ENCODE measurements at places on chromosomes 1 and 21. TPM values are rescaled to one million over a fixed set of nuclear protein-coding genes. Genes with fewer than 3 reads are reported as not detected.

DNA sequence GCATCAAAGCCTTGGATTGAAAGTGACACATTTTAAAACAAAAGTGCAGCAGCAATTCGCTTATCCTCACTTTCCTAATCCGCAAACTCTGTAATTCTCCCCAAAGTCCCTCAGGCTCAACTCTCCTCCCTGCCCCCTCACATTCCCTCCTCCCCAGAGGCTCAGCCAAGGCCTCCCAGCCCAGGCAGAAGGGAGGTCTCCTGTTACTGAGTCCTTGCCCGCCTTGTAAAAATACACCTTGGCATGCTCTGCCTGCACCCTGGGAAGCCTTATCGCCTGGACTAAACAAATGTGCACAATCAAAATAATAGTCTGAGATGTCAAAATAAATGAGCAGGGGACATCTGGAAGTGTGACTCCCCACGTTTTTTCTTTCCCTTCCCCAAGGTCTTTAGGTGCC lies 109.7 kb downstream of the PLXNA2 start:
- DNase-seq = no peak

DNA sequence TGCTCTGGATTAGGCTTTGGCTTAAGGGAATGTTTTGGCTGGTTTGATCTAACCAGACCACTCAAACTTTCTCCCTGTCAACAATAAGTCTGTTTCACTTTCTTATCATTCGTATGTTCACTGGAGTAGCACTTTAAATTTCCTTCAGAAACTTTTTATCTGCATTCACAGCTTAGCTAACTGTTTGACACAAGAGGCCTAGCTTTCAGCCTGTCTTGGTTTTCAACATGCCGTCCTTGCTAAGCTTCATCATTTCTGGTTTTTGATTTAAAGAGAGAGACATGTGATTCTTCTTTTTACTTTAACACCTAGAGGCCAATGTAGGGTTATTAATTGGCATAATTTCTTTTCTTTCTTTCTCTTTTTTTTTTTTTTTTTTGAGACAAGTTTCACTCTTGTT lies 14.9 kb upstream of the CYB5R1 start:
- DNase-seq = no peak

- DNase-seq = no peak
Observed at GRCh38 chr1:182226618-182227017, 165.0 kb downstream of the GLUL start.

GRCh38 chr1:89548122-89548857 lies 23.7 kb downstream of the LRRC8B start:
- no peak for DNase-seq

DNA sequence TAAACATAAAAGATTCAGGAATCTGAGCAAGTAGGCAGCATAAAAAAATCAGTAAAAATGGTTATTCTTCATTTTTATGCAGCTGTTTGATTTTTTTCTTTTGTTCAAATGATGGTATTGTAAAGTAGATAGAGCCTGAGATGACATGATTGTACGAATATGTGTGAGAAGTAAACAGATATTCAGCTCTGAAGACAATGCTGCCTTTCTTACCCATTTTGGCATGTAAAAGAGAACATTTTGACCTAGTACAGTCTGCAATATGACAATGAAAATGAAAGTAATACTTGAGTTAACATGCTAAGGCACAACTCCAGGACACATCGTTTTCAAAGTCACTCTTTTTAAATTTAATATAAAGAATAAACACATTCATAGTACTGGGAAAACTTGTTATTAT lies 95.7 kb upstream of the NCAM2 start:
- DNase-seq = no peak

DNA sequence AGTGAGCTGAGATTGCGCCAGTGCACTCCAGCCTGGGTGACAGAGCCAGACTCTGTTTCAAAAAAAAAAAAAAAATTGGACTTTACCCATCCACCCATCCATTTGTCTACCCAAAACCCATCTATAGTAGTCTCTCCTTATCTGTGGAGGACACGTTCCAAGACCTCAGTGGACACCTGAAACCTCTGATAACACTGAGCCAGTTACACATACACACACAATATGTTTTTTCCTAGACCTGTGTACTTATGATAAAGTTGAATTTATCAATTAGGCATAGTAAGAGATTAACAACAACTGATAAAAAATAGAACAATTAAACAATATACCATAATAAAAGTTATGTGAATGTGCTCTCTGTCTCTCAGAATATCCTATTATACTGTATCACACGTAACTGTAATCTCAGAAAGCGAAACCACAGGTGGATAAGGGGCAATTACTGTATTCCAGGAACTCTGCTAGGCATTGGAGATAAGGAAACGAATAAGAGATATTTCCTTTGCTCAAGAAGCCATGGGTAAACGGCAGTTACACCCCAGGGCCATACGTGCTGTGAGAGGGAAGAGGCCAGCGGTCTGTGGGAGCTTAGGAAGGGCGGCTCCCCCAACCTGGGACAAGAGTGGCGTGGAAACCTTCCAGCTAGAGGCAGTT lies 84.2 kb upstream of the DISP3 start:
- DNase-seq = no peak

DNA sequence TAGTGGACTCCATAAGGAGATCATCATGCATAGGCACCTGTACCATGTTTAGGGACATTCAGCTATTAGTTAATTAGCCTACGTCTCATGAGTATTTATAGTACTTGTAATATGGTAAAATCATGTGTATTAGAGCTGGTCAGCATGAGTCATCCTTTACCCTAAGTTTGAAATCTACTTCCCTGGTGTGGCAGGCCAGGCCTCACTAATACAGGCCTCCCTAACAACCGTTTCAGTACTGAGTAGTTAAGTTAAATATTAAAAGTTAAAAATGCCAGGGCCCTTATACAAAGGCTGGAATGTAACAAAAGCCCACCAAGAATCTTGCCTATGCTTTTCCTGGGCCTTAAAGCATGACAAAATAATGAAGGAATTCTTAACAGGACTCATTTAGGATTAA lies 356.3 kb upstream of the DPYD start:
- no peak for DNase-seq

The FGR gene
- 2.0 TPM for total RNA-seq

The FAM131C gene
- total RNA-seq = 1.3 TPM

The WNT4 gene
- not detected for total RNA-seq

The AMY1A gene
- not detected for total RNA-seq

The POTED gene
- not detected for total RNA-seq

The NEGR1 gene
- total RNA-seq = 16.6 TPM
